Brain (organoid and tissue), 16 donors: ENCODE measurements at places on chromosomes 12 and 14. TPM values are rescaled to one million over a fixed set of nuclear protein-coding genes. Genes with fewer than 3 reads are reported as not detected.

DNA sequence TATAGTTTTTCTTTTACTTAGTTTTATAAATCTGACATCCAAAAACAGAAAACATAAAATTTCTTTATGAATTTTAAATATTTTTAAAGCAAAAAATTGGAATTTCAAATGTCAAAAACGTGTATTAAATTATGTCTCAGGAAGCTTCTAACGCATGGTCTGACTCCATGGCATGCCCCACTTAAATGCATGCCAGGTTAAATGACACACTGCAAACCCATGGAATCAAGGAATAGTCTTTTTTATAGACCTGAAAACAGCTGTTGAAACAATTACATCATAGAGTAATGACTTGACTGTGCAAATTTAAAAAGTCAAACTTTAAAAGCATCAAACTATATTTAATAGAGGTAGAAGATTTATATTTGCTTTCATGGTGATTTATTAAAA is 96.1 kb upstream of the DACT1 start:
- DNase-seq: no peak

DNA sequence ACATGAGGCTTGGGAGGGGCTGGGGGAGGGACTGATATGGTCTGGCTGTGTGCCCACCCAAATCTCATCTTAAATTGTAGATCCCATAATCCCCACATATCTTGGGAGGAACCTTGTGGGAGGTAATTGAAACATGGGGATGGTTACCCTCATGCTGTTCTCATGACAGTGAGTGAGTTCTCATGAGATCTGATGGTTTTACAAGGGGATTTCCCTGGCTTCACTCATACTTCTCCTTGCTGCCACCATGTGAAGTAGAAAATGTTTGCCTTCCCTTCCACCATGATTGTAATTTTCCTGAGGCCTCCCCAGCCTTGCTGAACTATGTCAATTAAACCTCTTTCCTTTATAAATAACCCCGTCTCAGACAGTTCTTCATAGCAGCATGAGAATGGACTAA is 362.9 kb downstream of the PCNX1 start:
- DNase-seq: no peak

- DNase-seq: no peak
Measured at GRCh38 chr12:105334582-105334981, 4.1 kb downstream of the C12orf75 start.

Gene PLA2G1B
- polyA plus RNA-seq: not detected

- DNase-seq: no peak
Measured at GRCh38 chr14:90924621-90925340, 108.6 kb upstream of the TTC7B start.

DNA sequence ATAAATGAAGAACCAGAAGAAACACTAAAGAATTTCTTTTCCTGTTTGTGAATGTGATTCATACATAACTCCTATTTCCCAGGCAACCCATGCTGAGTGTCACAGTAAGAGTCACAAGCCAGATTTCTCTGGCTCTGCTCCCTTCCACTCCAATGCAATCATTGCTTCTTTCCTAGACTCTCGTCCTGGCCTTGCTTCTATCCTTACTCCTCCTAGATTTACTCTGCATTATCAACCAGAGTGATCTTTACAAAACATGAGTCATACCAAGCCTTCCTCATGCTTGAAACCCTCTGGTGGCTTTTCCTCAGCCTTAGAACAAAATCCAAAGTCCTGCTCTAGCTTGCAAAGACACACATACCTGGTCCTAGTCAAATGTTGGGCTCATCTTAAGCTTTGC is 13.3 kb downstream of the IL22 start:
- no peak for DNase-seq

Gene EID3
- polyA plus RNA-seq: 2.2 TPM

GRCh38 chr12:69464428-69464827 is 5.8 kb upstream of the FRS2 start:
- no peak for DNase-seq
